Colonic mucosa (tissue), 4 donors: ENCODE measurements at places on chromosomes 3 and 15.

DNA sequence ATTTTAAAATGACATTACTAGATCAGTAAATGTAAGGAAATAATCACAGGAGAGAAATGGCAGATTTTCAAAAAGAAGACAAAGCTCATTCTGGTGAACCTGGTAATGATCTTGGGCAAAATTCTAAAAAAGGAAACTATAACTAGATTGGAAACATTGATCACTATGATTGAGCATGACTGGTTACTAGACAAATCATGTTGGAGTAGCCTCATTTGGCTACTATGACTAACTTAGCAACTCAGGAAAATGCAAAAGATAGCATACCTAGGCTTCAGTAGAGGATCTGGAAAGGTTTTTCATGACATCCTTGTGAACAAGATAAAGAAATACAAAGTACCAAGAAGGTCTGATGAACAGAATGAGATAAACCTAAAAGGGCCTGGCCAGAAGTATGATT is 7.6 kb upstream of the TMF1 start:
- DNase-seq = no peak

DNA sequence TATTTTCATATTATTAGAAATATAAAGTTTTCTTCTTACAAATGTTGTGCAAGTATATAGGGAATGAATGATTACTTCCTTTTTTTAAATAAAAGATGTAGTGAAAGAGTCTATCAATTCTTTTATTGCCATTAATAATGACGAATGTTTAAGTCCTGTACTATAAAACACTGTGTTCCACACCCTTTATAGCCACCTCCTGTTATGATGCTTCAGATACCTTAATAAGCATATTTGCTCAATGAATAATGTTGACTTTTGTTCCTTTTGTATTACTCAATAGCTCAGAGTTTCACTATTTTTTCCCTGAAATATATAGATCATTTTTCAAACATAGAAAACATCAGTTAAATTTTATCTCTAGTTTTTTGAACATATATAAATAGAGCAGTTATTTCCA is 378.2 kb upstream of the THBS1 start:
- no peak for DNase-seq

DNA sequence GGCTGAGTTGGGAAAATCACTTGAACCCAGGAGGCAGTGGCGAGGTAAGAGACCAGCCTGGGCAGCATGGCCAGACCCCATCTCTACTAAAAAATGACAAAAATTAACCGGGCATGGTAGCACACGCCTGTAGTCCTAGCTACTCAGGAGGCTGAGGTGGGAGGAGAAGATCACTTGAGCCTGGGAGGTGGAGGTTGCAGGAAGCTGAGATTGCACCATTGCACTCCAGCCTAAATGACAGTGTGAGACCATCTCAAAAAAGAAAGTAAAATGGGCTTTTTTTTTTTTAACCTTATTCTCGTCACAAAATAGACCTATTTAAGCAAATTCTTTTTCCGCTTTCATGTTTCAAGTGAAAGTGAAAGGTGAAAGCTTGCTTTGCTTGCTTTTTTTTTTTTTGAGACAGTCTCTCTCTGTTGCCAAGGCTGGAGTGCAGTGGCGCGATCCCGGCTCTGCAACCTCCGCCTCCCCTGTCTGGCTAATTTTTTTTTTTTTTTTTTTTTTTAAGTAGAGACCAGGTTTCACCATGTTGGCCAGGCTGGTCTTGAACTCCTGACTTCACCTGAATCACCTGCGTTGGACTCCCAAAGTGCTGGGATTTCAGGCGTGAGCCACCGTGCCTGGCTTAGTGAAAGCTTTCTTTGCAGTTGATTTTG is 3.6 kb downstream of the PDIA3 start:
- no peak for DNase-seq

- DNase-seq = no peak
These were observed 54.6 kb downstream of the WNT7A start for GRCh38 chr3:13825311-13825579.

- DNase-seq = no peak
These were observed 552.6 kb upstream of the GOLIM4 start for GRCh38 chr3:168648321-168648720.
